ENCODE measurements at places on chromosomes 7 and 10. TPM values are rescaled to one million over a fixed set of nuclear protein-coding genes. Genes with fewer than 3 reads are reported as not detected.

Gene KLF14
- 0.22 TPM for total RNA-seq

Gene EN2
- total RNA-seq: not detected

Gene PGAM2
- 0.65 TPM for total RNA-seq

GRCh38 chr7:70646536-70647248 is 485.3 kb upstream of the GALNT17 start:
- H3K27me3 ChIP-seq: no peaks in the 10 kb centered on the region
- no peaks in the 10 kb centered on the region for H3K4me1 ChIP-seq
- no peak overlapping the region for H3K27ac ChIP-seq
- no peaks in the 10 kb centered on the region for H3K36me3 ChIP-seq
- no peak for DNase-seq

DNA sequence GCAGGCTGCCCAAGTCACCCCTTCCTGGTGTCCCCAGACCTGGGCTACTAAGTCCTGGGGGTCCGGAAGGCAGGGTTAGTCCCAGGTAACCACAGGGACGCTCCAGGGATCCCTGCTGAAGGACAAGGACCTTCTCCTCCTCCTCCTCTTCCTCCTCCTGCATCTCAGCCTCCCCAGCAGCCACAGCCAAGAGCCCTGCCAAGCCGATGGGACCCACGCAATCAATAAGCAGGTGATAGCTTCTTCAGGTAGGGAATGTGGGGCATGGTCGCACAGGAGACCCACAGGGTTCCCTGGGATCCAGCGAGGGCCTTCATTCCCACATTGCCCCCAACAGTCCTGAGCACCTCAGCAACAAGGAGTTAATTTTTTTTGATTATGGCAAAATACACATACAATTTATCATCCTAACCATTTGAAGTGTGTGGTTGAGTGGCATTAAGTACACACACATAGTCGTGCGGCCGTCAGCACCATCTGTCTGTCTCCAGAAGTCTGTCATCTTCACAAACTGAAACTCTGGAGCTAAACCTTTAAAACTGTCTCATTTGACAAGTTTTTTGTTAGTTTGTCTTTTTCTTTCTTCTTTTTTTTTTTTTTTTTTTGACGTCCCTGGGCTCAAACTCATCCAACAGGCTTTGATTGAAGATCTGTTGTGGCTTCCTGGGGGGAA is 12.1 kb downstream of the CRYGN start:
- no peak for DNase-seq
- H3K27me3 ChIP-seq: no peaks in the 10 kb centered on the region
- H3K4me3 ChIP-seq: no peak overlapping the region
- no peaks in the 10 kb centered on the region for H3K4me1 ChIP-seq
- no peaks in the 10 kb centered on the region for H3K36me3 ChIP-seq

DNA sequence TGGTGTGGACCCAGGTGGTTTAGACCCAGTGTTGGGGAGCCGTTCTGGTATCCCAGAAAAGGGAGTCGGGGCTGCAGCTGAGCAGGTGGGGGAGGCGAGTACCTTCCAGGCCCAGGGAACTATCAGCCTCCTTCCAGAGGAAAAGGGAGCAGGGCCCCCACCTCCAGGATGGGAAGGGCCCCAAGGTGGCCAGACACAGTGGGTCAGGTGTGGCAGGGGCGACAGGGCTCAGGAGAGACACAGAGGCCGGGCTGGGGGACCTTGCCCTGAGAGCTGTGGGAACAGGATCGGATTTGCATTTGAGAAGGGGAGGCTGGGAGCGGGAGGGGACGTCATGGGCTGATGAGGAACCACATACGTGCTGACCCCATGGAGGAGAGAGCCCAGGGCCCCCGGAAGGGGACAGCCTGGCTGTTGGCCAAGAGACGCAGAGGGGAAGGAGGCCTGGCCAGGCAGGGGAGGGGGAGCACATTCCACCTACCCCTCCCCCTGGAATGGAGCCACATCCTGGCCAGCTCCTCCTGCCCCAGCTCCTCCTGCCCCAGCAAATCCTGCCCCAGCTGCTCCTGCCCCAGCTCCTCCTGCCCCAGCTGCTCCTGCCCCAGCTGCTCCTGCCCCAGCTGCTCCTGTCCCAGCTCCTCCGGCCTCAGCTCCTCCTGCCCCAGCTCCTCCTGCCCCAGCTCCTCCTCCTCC is 9.7 kb upstream of the TTYH3 start:
- no peaks in the 10 kb centered on the region for H3K27me3 ChIP-seq
- no peak for DNase-seq

Measured in pancreas (tissue), 10 donors.